ENCODE measurements at places on chromosomes 7 and 10.
A peak's percentile ranks its signal among the peaks of the same experiment; 100 is the strongest.

DNA sequence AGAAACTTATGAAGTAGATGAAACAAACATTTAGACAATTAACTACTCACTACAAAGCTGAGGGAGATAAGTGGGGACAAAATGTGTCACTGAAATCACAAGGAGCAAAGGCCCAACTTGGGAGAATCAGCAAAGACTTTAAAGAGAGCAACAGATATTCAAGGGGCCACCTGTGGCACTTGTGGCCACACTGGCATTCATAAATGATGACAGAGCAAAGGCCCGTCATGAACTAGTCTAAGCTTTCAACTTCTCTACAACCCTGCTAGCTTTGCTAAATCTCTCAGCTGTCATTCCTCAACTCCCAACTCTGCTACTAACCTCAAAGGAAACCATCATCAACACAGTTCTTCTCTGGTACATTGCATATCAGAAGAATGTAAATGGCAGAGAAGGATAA is 178.4 kb downstream of the CPEB3 start:
- no peak for DNase-seq

DNA sequence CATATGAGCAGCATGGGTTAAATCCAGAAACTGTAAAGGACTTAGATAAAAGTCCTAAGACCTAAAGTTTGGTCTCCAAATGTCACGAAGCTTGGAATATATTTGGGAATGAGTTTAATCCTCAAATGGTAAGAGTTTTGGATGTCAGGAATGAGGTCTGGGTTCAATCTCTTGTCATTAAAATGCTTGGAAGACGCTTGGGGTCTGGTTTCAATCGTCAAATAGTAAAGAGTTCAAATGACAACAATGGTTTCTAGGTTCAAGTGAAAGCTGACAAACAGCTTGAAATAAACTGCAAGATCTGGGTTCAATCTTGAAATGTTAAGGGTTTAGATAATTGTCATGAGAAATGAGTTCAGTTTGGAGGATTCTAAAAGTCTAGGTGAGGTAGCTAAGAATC is 385.5 kb upstream of the HPS1 start:
- no peak for DNase-seq

DNA sequence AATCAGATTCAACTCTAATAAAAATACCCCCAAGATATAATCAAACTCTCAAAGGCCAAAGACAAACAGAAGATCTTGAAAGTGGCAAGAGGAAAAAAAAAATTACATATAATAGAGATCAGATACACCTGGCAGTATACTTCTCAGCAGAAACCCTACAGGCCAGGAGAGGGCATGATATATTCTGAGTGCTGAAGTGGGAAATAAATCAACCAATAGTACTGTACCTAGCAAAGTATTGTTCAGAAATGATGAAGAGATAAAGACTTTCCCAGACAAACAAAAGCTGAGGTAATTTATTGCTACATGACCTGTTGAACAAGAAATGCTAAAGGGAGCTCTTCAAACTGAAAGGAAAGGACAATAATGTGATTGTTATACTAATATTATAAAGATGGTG is 291.9 kb downstream of the SH2D4B start:
- no peak for DNase-seq

GRCh38 chr7:92615861-92616260 is 25.7 kb upstream of the FAM133B start:
- no peak for DNase-seq

- no peak for DNase-seq
These were observed 99.1 kb downstream of the JCAD start for GRCh38 chr10:29960261-29960660.

- DNase-seq: no peak
These were observed 397.1 kb upstream of the POT1 start for GRCh38 chr7:125326666-125327255.

GRCh38 chr10:51066231-51066630 is 8.1 kb upstream of the PRKG1 start:
- no peak for DNase-seq

- no peak for DNase-seq
These were observed 100.2 kb upstream of the PRSS58 start for GRCh38 chr7:142357953-142358520.

- no peak for DNase-seq
These were observed 1.7 kb downstream of the MMP21 start for GRCh38 chr10:125773687-125774543.

DNA sequence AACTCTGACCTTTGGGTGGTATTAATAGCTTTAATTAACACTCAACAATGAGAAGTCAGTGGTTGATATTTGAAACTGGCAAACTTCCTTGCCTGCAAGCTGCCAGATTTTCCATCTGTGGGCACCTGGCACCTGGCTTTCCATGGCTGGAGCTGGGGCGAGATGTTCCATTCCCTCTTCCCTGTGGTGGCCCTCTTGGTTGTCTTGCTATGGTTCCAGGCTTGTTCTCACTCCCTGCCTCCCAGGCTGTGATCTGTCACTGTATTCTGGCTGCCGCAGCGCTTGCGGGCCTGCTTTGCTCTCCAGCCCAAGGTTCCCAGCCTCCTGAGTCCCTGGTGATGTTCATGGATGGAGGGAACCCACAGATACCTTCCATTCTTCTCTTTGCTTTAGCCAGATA is 201.0 kb downstream of the FRMD4A start:
- no peak for DNase-seq

GRCh38 chr7:140039066-140039465 is 23.7 kb downstream of the PARP12 start:
- no peak for DNase-seq

DNA sequence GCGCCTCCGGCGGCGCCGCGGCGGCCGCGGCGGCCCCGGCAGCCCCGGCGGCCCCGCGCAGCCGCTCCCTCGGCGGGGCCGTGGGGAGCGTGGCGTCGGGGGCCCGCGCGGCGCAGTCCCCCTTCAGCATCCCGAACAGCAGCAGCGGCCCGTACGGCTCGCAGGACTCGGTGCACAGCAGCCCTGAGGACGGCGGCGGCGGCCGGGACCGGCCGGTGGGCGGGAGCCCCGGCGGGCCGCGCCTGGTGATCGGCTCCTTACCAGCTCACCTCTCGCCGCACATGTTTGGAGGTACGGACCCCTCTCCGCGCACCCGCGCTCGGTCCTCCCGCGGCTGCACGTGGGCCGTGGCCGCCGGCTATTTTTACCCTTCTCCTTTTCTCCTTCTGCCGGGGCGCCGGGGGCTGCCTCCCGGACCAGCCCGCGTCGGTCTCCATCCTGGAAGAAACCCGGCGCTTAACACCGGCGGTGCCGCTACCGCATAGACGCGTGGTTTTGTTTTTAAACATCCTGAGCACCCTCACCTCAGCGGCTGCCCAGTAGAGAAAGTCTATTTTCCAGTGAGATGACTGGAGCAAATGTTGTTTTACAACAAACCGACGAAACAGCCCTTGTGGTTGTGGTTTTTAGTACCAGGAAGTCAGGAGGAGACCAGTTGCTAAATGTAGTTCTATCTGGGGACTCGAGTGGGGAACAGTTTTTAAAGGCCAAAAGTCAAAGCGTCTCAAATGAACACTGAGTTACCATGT is 1.3 kb downstream of the ZNRF2 start:
- peak; percentile 5 for DNase-seq

GRCh38 chr7:4689151-4689550 is 7.1 kb downstream of the FOXK1 start:
- DNase-seq: no peak

- DNase-seq: no peak
These were observed at the start of gene SEMA3E for GRCh38 chr7:83648464-83649241. TSS of gene SEMA3E (minus strand) at chr7:83649139.

GRCh38 chr7:107387128-107387527 is 82.7 kb upstream of the GPR22 start:
- no peak for DNase-seq

DNA sequence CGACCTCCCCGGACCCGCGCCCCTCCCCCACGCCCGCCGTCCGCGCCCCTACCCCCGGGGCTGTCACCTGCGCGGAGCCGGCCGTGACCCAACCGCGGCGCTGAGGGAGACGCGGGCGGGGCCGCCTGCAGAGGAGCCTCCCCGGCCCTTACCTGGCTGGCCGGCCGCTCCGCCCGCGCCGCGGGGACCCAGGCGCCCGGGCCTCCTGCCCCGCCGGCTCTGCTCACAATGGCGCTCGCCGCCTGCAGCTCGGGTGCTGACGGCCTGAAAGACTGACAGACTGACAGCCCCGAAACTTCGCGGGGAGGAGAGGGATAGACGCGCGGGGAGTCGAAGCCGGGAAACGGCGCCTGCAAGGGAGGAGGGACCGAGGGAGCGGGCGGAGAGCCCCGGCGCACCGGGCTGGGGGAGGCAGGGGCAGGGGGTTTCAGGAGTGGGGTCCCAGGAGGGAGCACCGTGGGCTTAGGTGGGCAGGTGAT is 393 bp downstream of the ZNF467 start:
- DNase-seq: no peak

DNA sequence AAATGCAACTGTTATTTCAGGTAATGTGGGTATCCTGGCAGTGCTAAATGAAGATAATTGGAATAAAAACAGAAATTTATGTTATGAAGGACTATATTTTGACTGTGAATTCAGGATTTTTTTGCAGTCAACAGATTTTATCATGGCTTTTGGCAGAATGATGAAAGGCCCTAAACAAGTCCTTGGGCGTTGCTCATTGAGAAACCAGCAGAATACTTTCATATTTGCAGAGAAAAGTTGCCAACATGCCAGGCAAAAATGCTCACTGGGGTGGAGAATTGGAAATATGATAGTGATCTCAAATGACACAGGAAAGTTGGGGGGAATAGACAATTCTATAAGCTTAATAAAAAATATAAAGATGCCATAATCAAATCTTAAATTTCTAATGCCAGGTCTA is 121.1 kb downstream of the GPR85 start:
- DNase-seq: no peak

- DNase-seq: no peak
These were observed 43.4 kb upstream of the OPTN start for GRCh38 chr10:13056456-13057077.

- DNase-seq: no peak
These were observed 82.4 kb downstream of the APBB1IP start for GRCh38 chr10:26520575-26520974.

- no peak for DNase-seq
These were observed 10.0 kb downstream of the WNT2 start for GRCh38 chr7:117312593-117313580.

DNA sequence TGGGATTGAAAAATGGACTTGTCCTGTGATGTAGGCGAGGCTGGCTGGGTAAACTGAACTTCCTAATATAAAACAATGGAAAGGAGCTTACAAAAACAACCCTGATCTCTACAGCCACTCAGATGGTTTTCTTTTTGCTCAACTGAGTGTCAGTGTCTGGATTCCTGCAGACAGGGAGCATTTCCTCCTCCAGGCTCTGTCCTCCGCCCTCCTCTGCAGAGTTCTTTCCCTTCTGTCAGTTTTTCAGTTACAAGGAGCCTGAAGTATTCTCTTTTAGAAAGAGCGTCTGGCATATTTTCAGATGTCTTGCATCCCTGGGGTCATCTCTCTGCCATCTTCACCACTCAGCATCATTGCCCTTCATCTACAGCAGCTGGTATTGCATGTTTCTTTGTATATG is 50.0 kb upstream of the PITRM1 start:
- no peak for DNase-seq

DNA sequence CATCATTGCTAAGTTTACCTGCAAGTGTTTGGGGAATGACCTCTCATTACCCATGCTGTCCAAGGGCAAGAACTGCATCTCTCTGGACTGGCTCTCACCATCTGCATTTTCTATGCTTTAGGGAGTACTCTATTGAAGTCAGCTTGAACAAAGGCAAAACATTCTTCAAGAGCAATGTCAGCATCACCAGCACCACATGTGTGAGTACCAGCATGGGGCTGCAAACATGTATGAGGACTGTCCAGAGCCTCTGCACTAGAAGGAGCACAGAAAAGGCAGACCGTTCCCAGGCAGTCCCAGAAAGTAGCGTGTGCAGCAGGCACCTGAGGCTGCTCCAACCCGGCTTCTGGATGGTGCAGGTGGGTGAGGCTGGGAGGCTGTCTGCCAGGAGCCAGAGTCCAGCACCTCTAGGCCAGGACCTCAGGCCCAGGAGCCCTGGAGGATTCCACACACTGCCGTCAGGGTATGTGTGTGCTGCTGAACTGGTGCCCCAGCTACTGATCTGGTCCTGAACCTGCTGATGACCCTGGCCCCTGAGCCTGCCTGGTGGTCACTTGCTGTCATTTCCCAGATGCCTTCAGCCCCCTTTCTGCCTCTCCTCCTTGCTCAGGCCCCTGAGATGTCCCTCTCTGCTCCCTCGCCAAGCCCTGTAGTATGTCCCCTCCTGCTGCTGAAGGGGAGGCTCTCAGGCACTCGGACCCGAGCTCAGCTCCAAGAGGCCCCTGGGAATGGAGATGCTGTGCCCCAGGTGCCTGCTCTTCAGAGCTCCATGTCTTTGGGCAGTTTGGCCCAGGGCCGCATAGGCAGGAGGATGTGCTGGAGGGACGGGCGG is 20.7 kb downstream of the ANTXRL start:
- no peak for DNase-seq

DNA sequence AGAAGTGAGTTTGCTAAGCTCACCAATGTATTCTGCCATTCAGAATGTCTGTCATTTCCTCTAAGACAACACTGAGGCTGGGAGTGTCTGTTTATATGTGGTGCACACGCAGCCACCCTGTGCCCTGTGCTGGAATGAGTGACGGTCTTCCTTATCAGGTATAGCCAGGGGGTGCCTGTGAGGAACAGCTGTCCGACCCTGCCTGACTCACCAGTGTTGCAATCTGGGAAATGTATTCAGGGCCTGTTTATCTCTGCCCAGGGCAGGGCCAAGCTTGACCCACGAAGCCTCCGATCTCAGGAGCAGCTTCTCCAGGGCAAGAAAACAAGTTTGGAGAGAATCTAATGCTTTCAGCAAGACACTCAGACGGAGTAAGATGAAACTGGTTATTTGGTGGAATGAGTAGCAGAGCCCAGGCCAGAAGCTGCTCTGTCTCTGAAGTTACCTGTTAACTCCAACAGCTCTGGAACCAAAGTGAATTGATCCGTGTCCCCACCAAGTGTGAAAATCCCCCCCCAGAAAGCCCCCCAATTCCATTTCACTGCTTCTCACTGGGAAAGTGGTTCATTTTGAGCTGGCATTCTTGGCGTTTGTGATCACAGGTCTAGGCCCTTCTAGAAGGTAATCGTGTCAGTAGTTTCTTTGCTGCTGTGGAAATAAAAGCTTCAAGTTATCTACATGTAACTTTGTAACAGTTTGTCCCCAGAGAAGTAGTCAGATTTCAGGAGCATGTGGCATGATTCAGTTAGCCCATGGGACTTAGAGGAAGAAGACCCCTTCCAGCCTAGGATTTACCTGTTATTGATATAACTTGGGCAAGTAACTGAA is 6.1 kb upstream of the UBE2H start:
- no peak for DNase-seq

DNA sequence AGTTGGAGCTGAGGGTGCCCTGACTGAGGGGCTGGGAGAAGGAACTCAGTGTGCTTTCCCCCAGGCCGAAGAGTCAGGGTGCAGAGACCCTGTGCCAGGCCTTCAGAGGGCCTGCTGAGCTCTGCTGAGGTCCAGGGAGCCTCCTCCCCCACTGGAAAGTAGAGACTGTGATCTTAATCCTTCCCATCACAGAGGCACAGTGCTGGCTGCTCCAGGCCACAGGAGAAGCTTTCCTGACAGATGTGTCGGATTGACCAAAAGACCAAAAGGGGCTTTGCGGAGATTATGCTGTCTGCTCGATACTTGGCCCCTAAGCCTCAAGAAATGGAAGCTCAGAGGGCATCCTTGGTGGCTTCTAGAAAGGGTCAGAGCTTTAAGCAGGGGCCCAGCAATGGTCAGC is 32.9 kb upstream of the BTRC start:
- no peak for DNase-seq

- DNase-seq: no peak
These were observed 33.5 kb upstream of the RET start for GRCh38 chr10:43043342-43043772.

- no peak for DNase-seq
These were observed 165.7 kb downstream of the HECW1 start for GRCh38 chr7:43278088-43278644.

GRCh38 chr7:117777335-117778142 is 95.7 kb downstream of the CTTNBP2 start:
- no peak for DNase-seq
